Natural killer cell treated with Interleukin-12 subunit alpha and Interleukin-12 subunit beta and Interleukin-15 and Interleukin-18, amount 100 ng/mL, for 72 hours (primary cell): ENCODE measurements at places on chromosomes 4 and X. TPM values are rescaled to one million over a fixed set of nuclear protein-coding genes. Genes with fewer than 3 reads are reported as not detected.

DNA sequence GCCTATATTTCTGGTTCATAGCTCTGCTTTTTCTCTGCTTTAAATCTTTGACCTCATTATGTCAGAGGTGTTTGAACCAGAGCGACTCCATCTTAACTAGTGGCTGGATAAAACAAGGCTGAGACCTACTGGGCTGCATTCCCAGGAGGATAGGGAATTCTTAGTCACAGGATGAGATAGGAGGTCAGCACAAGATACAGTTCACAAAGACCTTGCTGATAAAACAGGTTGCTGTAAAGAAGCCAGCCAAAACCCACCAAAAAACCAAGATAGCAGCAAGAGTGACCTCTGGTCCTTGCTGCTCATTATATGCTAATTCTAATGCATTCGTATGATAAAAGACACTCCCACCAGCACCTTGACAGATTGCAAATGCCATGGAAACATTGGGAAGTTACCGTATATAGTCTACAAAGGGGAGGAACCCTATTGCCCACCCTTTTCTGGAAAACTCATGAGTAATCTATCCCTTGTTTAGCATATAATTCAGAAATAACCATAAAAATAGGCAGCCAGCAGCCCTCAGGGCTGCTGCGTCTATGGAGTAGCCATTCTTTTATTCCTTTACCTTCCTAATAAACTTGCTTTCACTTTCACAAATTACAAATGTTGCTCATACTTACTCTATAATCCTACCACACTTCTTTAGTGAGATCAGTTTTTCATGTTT is 193.9 kb downstream of the NAF1 start:
- no peak for DNase-seq

- DNase-seq = no peak
Measured at GRCh38 chr4:99293357-99293756, 2.6 kb upstream of the ADH1A start.

DNA sequence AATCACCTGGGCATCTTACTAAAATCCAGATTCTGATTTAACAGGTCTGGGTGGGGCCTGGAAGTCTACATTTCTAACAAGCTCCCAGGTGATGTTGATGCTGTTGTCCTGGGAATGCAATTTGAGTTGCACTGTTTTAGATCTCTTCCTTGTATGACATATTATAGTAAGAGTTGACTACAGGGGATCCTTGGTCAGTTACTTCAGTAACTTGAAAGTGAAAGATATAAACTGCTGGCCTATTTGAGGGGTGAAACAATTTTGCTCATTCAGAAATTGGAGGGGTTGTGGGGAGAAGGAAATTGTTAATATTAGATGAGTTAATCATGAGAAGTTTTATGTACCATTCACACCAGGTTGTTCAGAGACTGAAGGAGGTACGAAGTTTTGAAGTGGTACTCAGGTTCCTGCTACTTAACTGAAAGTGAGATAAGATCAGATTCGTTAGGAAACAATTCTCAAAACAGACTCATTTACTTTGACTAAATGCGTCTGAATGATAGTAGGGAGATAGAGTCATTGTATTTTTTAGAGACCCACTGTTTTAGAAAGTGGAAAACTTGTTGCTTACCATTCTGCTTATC is 12.5 kb downstream of the SH2D1A start:
- no peak for DNase-seq

DNA sequence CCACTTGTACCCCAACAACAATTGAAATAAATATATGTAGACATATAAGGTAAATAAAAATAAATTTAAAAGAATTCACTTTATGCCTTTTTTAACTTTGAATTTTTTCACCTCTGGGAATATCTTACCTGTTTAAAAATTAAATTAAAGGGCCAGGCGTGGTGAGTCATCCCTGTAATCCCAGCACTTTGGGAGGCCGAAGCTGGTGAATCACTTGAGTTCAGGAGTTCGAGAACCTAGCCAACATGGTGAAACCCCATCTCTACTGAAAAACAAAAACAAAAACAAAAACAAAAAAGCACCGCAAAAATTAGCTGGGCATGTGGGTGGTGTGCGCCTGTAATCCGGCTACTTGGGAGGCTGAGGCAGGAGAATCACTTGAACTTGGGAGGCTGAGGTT is 164.8 kb downstream of the AASDH start:
- no peak for DNase-seq

Gene RAB41
- not detected for total RNA-seq

DNA sequence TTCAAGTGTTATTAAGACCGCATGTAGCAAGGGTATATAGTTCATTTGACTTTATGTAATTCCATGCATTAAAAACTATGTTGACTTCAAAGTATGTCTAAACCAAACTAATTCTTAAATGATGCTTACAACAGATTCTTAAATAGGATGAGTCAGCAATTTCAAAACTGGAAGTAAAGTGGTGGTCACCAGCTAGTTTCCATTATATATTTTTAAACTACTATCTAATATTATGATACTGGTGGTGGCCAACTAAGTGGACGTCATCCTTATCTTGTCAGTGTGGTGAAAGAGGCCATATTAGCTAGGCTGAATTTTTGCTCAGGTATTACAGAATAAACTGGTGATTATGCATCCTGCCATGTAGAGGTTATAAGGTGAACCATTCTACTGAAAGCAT is 1.2 kb downstream of the IL15 start:
- DNase-seq = no peak

Gene CYSLTR1
- total RNA-seq = 7.3 TPM

Gene HSD17B13
- total RNA-seq = 0.12 TPM

DNA sequence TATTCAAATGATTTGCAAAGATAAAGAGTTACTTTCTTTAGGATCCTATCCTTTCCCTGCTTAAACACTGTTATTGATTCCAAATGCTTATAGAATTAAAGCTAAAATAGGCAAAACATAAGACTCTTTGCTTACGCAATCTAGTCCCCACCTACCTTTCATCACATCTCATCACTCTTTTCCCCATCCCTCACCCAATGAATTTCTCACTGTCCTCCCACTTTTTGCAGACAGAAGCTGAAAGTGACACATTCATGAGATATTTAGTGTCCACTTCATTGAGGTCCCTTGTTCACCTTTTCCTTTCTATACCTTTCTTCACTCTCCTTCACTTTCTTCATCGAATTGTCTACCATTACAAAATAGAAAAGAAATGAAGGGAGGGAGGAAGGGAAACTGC is 424 bp downstream of the SATL1 start:
- no peak for DNase-seq

DNA sequence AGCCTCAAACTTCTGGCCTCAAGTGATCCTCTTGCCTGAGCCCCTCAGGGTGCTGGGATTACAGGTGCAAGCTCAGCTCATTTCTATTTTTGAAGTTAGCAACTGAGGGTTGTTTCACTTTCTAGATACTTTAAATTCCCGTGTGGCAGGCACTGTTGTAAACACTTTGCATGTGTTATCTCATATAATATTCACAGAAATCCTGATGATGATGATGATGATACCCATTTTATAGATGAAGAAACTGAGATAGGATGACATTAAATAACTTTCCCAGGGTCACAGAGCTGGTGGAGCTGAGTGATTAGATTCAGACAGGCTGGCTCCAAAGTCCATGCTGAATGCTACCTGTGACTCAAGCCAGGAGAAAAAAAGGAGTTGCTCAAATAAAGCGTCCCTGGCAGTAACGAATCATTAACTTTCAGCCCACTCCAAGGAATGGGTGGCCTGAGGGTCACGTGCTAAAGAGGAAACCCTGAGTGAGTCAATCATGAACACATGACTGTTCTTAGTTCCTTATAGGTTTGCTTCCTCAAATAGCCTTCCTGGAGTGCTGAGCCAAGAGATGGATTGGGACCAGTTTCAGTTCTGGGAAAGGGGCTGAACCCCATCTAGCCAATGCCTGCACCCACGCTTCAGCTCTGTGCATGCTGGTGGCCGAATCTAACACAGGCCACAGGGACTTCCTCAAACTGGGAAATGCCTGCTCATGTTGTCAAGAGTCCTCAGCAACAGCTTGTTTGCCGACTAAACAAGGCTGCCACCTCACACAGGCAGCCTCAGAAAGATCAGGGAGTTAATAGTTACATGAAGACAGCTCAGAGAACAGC is 52.8 kb downstream of the RBM47 start:
- DNase-seq = no peak

DNA sequence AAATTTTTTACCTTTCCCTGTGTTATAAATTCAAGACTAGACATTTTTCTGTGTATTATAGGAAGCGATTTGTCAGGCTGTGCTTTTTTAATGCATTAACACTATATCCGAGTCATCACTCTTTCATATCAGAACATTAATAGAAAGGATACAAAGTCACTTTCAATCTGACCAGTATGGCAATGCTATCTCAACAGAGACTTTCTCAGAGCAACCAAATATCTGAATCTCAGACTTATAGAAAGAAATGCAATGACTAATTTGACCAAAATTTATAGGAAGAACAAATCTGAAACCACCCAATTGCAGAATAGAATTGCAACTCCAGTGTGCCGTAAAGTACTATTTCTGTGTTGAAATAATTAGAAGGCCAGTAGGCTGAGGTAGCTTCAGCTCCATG is 473 bp upstream of the TKTL2 start:
- DNase-seq = no peak

DNA sequence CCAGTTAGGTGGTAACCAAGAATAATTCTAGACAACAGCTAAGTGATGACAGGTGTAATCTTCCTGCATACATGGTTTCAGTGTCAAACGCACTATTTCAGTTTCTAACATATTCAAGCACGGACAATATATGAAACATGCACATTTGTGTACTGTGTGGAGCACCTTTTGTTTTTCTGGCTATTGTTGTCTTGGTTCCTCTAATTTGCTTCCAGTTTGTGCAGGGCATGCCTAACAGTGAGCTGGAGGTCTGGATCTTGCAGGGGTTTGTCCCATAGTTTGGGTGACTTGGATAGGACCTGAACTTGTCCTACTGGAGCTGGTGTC is 70.5 kb upstream of the TBC1D9 start:
- no peak for DNase-seq

GRCh38 chr4:22463179-22463578 is 52.7 kb downstream of the ADGRA3 start:
- DNase-seq = no peak

Gene FGF2
- 1.5 TPM for total RNA-seq

Gene AMOT
- 1.0 TPM for total RNA-seq

DNA sequence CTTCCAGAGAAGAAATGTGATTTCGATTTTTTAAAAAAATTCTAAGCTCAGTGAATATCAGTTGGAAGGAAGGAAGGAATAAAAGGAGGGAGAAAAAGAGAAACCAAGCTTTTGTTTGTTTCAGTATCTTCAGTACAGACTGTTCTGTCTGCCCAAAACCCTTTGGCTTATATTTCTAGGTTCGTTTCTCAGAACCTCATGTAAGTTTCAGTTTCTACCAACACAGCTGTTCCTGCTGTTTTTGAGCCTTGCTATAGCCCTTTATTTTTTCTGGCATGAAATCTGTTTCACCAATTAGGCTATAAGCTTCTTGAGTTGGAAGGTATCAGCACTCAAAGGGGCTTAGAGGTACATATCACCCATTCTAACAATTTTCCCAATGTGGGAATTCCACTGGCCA is 157.9 kb downstream of the GBA3 start:
- no peak for DNase-seq

GRCh38 chr4:56909086-56909894 is 1.6 kb downstream of the REST start:
- DNase-seq = no peak

DNA sequence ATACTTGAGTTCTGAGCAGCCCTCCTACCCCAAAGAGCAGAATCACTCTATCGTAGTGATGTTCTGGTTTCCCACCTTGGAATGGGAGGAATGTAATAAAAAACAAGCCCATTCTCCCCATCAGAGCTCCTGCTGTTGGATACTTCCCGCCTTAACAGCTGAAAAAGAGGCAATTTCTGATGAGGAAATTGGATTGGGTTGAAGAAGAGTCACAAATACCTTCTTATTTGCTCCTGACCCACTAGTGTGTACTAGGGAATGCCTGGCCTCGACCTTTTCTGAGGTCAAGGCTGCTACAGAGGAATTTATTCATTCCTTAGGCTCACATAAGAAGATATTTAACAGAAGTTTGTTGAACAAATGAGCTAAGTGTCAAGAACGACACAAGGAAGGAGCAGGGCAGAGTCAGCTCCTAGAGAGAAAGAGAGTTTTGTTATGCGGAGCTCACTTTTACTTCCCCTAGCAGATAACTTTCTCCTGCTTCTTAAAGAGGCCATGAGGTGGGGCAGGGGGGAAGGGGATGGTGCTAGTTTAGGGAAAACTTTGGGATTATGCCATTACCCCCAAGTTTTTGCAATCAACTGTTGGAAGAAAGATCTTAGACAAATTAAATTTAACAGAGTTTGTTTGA is 273.8 kb upstream of the CLNK start:
- DNase-seq = no peak

Gene KLF8
- total RNA-seq = 3.0 TPM

DNA sequence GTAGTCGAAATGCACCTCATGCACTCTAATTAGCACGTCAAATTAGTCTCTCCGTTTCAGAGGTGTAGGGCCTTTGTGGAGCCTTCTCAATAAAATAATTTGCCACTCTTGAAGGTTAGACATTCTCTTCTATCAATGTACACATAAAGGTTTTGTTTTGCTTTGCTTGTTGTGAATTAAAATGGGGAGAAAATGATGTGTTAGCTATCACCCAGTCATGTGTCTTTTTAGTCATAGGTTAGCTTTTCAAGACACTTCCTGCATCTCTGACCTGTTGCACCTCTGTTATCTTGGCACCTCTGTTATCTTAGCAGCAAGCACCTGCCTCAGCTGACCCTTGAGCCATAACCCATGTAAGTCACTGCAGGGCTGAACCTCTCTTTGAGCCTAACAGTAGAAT is 936 bp downstream of the TMEM144 start:
- DNase-seq = no peak

Gene FHIP1A
- total RNA-seq = 0.12 TPM

- DNase-seq = no peak
Measured at GRCh38 chr4:34731070-34731469, 1513.2 kb downstream of the ARAP2 start.

GRCh38 chr4:21802406-21802805 is 146.2 kb downstream of the KCNIP4 start:
- no peak for DNase-seq

DNA sequence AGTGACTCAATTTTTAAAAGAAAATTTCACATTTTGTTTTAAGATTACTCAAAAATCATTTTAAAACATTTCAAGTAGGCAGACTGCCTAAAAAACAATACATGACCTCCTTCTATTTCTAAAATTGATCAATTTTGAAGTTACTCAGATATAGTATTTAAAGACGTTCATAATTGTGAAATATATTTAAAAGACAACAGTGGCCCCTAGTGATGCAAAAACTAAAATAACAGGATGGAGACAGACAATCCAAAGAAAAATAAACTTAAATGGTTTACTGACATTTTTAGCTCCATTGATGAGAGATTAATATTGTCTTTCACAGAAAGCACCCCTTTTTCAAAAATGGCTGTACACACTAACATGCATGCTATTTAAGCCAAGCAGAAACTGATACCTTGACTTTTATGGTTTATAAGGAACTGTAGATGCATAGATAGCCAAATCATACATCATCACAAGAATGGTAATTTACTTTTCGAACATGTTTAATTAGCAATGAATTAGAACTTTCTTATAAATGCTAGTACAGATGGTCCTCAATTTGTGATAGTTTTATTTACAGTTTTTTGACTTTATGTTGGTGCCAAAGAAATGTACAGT is 69.8 kb upstream of the FAT4 start:
- no peak for DNase-seq

Gene MYL5
- 24.6 TPM for total RNA-seq

GRCh38 chr4:157320092-157320491 is 99.6 kb downstream of the GRIA2 start:
- no peak for DNase-seq
